T-helper 2 cell (primary cell): ENCODE measurements at places on chromosomes 5 and 9.

GRCh38 chr9:90808398-90808797 is 6.8 kb downstream of the SYK start:
- DNase-seq: no peak

DNA sequence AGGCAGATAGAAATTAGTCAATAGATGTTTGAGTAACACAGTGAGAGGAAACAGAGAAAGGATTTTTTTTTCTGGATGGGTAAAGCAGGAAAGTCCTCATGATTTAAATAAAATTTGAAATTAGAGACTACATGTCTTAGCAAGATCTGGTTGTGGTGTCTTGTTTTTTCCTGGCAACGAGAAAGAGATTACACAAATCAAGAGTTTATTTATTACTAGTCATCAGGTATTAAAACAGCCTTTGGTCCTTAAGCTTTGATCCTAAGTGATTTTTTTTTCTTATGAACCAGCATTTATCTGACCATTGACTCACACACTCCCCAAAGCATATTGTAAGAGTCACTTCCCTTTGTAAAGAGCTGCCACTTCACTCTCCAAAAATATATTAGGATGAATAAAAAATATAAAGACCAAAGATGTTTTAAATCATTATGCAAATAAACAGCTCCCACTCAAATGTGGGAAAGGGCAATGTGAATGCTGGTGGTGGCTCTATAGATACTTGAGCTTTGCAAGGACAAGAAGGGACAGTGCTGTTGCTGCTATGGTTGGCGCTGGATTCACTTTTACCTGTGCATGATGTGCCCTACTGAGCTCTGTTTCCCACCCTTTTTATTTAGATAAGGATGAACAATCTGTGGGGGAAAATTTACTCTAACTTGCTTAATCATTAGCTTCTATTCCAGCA is 1726.5 kb downstream of the MAT2B start:
- no peak for DNase-seq

GRCh38 chr9:35882263-35882848 is 12.2 kb upstream of the OR13J1 start:
- DNase-seq: peak; percentile 60

- DNase-seq: no peak
These were observed 150.3 kb downstream of the UNC13B start for GRCh38 chr9:35311891-35312639.

GRCh38 chr9:36840898-36841536 is 193.1 kb downstream of the PAX5 start:
- DNase-seq: no peak

- peak; percentile 41 for DNase-seq
These were observed 188.2 kb upstream of the SLC27A6 start for GRCh38 chr5:128777052-128777451.

GRCh38 chr9:131690941-131691573 is 48.8 kb downstream of the RAPGEF1 start:
- no peak for DNase-seq

DNA sequence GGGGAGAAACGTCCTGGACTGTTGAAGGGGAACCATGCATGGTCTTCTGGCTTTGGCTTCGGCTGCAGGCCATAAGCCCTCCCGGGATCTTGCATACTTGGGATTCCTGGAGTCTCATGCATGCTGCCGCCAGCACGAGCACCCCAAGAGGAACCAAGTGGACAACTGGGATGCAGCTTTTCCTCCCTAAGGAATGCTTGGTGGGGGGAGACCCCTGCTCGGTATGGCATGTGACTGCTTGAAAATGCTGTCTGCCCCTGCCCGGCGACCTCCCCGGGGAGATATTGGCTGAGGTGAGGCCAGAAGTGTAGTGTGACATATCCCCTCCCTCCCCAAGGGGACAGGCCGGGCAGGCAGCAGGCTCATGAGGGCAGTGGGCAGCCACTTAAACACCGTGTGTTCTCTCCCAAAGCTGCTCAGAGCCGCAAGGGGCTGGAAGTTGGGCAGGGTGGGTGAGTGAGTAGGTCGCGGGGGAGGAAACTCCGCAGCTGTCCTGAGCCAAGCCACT is 15.7 kb downstream of the TMEM171 start:
- no peak for DNase-seq

DNA sequence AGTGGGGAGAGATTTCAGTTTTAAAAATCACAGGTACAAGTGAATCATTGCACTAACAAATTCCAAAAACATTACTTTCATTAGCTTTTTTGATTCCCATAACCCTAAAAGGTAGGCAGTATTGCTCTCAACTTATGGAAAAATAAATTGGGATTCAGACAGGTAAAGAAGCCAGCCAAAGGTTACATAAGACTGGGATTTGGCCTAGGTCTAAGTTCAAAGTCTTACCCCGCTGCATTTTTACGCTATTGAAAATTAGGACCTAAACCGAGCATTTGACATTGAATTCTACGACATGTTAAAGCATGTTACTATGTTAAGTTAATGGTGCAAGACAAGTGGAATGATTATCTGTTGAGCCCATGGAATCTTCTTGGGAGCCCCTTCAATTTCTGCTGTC is 89.6 kb downstream of the ENC1 start:
- no peak for DNase-seq
